Retina (tissue), 1 donor: ENCODE measurements at places on chromosomes 7 and 10.
A peak's percentile ranks its signal among the peaks of the same experiment; 100 is the strongest.

- no peak for DNase-seq
These were observed 17.3 kb upstream of the NRBF2 start for GRCh38 chr10:63115732-63116383.

DNA sequence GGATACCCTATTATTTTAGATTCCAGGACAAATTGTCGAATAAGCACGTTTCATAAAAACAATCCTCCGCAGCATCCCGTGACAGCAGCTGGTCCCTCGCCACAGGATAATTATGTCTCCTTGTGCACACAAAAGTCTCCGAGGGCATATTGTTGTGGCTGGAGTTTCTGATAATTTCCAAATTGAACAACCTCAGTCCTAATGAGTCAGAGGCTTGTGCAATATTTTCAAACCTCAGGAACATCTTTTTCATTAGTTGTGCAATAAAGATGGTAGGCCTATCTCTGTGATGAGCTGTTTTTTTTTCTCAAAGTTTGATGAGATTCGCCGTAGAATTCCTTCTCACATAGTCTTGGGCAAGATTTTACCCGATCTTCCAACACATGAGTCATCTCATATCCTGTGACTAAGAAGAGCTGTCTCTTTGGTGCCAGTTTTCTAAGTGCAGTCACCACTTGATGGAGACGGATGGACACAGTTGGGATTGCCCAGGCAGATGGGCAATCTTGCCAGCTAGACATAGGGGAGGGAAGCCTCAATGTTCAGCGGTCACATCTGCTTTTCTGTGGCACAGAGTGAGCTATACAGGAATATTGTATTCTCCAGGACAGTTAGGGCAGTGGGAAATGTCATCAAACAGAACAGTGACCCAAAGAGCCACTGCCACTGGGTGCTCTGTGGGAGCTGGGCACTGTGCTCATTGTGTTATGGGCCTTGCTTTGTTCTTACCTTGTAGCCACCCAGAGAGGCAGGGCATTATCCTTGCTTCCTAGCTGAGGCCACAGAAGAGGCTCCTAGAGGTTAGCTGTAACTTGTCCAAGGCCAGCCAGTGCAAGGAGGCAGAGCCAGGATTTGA lies 7.8 kb downstream of the HTRA1 start:
- no peak for DNase-seq

DNA sequence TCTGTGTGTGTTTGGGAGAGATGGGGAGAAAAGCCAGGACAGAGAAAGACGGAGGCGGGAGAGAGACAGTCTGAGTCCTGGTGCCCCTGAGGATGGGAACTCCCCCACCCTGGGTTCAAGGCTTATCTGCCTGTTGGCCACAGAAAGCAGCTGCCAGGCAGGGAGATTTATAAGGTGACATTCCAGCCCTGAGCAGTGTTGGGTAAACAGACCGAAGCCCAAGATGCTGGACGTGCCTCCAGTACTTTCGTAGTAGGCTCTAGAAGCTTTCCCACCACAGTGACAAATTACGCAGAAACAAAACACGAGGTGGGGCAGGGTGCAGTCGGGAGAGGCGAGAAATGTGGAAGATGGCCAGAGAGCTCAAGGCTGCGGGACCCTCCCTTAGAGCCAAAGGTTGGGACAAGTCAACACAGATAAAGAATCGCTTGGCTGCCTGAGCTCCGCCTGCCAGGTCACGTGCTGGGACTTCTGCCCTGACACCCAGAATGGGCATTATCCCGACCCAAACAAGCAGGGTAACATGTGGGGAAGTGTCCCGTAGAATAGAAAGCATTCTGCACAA lies 41.1 kb downstream of the CCDC3 start:
- peak; percentile 2 for DNase-seq

DNA sequence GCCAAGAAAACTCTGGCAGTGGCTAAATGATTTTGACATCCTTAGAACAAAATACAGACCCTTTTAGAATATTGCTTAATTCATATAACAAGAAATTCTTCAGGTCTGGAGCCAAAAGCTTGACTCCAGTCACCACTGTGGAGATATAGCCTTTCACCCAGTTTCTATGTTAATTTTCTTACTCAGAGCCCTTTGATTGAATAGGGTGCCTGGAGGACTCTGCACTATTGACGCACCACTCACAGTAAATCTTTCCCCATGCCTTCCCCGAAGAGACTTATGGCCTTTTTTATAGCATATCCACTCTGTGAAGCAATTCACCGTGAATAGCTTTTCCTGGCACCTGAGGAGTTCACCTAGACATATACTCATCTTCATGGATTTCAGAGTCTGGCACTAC lies 613.8 kb downstream of the ZWINT start:
- no peak for DNase-seq

GRCh38 chr7:110891197-110891596 lies 199.7 kb upstream of the LRRN3 start:
- no peak for DNase-seq

DNA sequence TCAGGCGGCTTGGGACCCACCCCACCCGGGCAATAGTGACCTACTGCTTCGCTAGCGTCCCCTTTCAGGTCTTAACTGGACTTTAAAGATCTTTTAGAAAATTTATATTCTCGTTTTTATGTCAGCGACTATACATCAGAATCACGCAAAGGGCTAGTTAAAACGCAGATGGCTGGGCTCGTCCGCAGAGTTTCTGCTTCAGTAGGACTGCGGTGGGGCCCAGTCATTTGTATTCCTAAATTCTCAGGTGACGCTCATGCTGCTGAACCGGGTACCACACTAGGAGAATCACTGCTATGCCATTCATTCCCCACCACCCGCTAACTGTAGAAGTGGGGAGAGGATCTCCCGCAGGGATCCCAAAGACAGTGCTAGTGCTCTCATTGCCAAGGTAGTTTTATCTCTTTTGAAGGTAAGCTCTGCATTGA lies 12.0 kb upstream of the SP8 start:
- peak; percentile 60 for DNase-seq

GRCh38 chr10:14459665-14460064 lies 128.9 kb upstream of the FRMD4A start:
- DNase-seq, result no peak

- no peak for DNase-seq
These were observed 313.5 kb downstream of the TCERG1L start for GRCh38 chr10:130998046-130998435.

- DNase-seq, result no peak
These were observed 97.3 kb downstream of the CLEC2L start for GRCh38 chr7:139620676-139621344.

GRCh38 chr10:89374713-89375141 lies 3.1 kb upstream of the IFIT1B start:
- no peak for DNase-seq
